ENCODE measurements at places on chromosomes 11 and 22. TPM values are rescaled to one million over a fixed set of nuclear protein-coding genes. Genes with fewer than 3 reads are reported as not detected.

DNAL4 gene
- 18.8 TPM for total RNA-seq

SLC5A12 gene
- not detected for total RNA-seq

MMP13 gene
- not detected for total RNA-seq

FAM180B gene
- total RNA-seq, result not detected

NXPE4 gene
- total RNA-seq, result not detected

NXPE2 gene
- not detected for total RNA-seq

FDXACB1 gene
- 3.0 TPM for total RNA-seq

VSTM5 gene
- under 0.01 TPM for total RNA-seq

PLEKHB1 gene
- not detected for total RNA-seq

DTX4 gene
- total RNA-seq, result 5.9 TPM

B4GALNT4 gene
- 21.8 TPM for total RNA-seq

Measured in hair follicular keratinocyte (primary cell).